ENCODE measurements at places on chromosomes 4 and X.

DNA sequence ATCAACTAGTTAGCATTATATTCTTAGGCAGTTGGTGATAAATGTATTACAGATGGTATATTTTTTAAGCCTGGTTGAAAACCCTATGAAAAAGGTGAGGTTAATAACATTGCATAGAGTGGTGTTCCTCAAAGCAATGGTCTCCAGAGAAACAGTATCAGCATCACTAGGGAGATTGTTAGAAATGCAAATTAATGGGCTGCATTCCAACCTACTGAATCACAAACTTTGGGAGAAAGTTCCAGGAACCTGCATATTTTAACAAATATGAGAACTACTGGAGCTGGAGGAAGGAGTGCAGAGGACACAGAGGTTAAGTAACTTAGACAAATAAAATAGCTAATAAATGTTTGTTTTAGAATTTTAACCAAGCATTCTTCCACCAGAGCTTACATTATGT is 166.9 kb upstream of the PCDH10 start:
- DNase-seq: peak; percentile 36

DNA sequence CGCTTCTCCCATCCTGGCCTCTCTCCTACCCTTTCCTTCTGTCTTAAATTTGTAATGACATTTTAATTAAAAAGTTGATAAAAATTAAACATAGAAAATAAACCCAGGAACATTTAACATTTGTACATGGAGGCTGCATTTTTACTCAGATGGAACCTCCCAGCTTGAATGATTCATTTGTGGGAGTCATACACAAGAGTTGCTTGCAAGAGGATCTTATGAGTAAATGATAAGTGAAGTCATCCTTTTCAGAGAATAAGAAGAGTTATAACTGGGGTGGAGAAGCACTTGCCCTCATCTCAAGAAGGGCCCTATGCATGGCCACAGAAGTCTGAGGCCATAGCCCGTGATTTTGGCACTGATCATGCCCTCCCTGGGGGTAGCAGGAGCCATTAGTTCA is 482.9 kb upstream of the BOD1L1 start:
- DNase-seq: no peak

DNA sequence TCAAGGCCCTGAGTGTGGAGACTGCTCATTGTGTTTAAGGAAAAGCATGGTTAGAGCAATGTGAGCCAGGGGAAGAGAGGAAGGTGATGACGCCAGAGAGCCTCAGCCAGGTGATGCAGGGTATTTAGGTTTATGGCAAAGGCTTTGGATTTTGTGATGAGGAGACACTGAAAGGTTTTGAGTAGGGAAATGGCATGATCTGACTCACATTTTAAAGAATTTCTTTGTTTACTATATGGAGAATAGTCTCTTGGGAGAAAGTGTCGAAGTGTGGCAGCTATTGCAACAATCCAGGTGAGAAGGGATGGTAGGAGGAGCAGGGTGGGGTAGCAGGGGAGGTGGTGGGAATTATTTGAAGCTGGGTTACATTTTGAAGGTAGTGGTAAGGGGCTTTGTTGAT is 293.4 kb upstream of the IGFBP7 start:
- DNase-seq: no peak

- DNase-seq: no peak
These were observed 41.3 kb upstream of the GLRA3 start for GRCh38 chr4:174870311-174870710.
